ENCODE measurements at places on chromosomes 11 and 22.
A peak's percentile ranks its signal among the peaks of the same experiment; 100 is the strongest.

- no peaks in the 10 kb centered on the region for H3K27me3 ChIP-seq
- no peak overlapping the region for H3K4me3 ChIP-seq
- no peaks in the 10 kb centered on the region for H3K36me3 ChIP-seq
These were observed 46.8 kb downstream of the BTG4 start for GRCh38 chr11:111465400-111465799.

DNA sequence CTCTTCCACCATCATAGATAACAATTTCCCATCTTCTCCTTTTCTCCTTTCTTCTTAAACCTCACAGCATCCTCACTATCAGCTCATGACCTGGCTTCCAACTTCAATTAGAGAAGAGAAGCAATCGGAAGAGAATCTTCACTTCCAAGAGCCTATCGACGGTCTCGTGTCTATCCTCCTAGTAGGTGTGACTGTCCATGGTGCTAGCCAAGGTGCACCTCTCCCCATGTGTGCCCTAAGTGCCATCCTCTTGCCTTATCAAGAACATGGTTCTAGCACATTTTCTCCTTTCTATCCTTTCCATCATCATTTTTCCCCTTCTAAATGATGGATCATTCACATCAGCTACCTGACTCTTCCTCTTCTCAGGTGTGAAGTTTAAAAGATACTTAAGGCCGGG, 5.1 kb upstream of the CUL5 start:
- no peak overlapping the region for H3K27ac ChIP-seq
- H3K27me3 ChIP-seq = no peaks in the 10 kb centered on the region
- no peaks in the 10 kb centered on the region for H3K36me3 ChIP-seq
- H3K4me3 ChIP-seq = no peak overlapping the region

GRCh38 chr22:40799008-40799407, 20.1 kb downstream of the SLC25A17 start:
- H3K27ac ChIP-seq = no peak overlapping the region
- DNase-seq = no peak
- no peaks in the 10 kb centered on the region for H3K36me3 ChIP-seq
- no peaks in the 10 kb centered on the region for H3K27me3 ChIP-seq
- H3K4me3 ChIP-seq = no peak overlapping the region

GRCh38 chr11:40125054-40125453, 1334.4 kb downstream of the LRRC4C start:
- DNase-seq = no peak
- no peaks in the 10 kb centered on the region for H3K36me3 ChIP-seq
- H3K4me3 ChIP-seq = no peak overlapping the region
- H3K27ac ChIP-seq = no peak overlapping the region
- H3K4me1 ChIP-seq = no peaks in the 10 kb centered on the region

- DNase-seq = no peak
- H3K36me3 ChIP-seq = peaks cover 4% of the 10 kb centered on the region
These were observed 8.8 kb upstream of the ST14 start for GRCh38 chr11:130150790-130151189.

- no peak for DNase-seq
- H3K4me3 ChIP-seq = peak overlapping the region; percentile 39
- no peaks in the 10 kb centered on the region for H3K27me3 ChIP-seq
- H3K27ac ChIP-seq = peak overlapping the region; percentile 80
These were observed 19.1 kb downstream of the SPECC1L start for GRCh38 chr22:24289741-24290163.

- H3K4me1 ChIP-seq = no peaks in the 10 kb centered on the region
- H3K36me3 ChIP-seq = no peaks in the 10 kb centered on the region
- H3K27me3 ChIP-seq = no peaks in the 10 kb centered on the region
- no peak for DNase-seq
- no peak overlapping the region for H3K27ac ChIP-seq
These were observed 1119.7 kb downstream of the BRD1 start for GRCh38 chr22:48707763-48708557.

DNA sequence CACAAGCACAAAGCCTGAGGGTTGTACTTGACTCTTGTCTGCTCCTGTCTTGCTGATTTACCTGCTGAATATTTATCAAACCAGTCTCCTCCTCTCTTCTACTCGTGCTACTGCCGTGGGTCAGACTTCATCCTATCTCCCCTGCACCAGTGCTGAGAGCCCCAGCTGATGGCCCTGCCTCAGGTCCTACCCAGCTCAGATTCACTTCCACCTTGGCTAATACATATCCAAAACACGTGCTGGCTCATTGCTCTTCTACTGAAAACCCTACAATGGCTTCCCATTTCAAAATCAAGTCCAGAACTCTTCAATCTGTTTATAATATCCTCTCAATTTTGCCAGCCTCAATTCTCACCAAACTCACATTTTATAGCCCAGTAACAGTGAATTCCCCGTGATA, 48.3 kb downstream of the RAB30 start:
- peaks cover 2% of the 10 kb centered on the region for H3K4me1 ChIP-seq
- no peaks in the 10 kb centered on the region for H3K27me3 ChIP-seq
- DNase-seq = no peak
- no peaks in the 10 kb centered on the region for H3K36me3 ChIP-seq

DNA sequence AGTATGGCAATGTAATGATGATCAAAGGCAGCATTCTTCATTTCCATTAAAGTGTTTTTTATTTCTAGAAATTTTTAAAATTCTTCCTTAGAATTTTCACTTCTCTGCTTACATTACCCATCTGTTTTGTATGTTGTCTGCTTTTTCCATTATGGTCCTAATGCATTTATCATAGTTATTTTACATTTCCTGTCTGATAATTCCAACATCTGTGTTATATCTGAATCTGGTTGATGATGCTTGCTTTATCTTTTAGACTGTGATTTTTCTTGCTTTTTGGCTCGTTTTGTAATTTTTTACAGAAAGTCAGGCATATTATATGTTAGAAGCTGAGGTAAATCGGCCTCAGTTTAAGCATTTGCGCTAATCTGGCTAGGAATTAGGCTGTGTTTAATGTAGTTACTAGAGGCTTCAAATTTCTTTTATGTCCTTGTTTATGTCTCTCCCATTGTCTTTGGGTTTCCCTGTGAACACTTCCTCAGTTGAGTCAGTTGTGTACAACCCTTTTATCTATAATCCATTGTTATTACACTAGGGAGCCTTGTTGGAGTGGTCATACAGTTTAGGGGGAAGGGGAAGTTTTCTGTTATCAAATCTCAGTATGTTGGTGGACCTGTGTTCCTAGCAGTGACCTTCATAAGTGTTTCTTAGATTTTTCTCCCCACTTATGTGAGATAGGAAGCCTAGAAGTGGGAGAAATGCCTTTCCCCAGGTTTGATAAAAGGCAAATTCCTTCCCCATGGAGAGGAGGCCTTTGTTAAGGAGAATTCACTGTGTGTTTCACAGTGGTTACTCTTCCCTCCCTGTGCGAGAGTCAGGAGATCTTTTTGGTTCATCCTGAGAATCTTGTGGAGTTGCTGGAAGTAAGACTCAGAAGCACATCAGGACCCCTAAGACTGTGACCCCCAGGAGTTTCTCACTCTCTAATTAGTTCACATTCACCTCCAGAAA, 437.5 kb downstream of the INSC start:
- no peaks in the 10 kb centered on the region for H3K36me3 ChIP-seq
- H3K27me3 ChIP-seq = no peaks in the 10 kb centered on the region
- no peaks in the 10 kb centered on the region for H3K4me1 ChIP-seq
- no peak overlapping the region for H3K27ac ChIP-seq
- H3K4me3 ChIP-seq = no peak overlapping the region
